ENCODE measurements at places on chromosomes 6 and 20.

DNA sequence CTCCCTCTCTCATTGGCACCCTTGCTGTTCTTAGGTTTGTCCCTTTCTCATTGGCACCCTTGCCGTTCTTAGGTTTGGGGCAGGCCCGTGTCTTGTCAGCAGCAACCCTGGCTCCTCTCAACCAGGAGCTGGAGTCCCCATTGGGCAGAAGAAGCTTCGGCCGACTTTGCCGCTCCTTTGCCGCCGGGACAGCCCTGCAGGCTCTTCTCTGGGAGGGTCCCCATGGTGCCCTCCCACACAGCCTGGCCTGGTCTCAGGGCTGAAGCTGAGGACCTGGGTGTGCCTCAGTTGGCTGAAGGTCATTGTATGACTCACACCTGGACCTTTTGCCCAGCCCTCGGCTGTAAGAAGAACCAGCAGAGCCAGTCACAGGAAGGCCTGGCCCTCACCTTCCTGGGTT, 59.6 kb downstream of the PPP1R14C start:
- DNase-seq, result no peak

DNA sequence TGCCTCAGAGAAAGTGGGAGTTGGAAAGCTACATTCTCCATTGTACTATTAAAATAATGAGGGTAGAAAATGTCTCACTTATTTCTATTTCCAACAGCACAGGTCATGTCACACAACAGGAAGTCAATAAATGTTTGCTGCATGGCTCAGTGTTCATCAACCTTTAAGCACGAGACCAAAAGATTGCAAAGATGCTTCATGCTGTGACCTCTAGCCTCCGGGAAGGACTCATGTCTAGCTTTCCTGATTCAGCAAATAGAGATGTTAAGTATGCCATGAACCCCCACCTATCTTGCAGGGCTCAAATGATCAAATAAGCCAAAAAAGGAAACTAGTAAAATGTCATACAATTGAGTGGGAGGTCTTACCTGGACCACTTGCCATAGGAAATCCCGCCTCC, 57.4 kb downstream of the NCOA6 start:
- DNase-seq, result no peak

DNA sequence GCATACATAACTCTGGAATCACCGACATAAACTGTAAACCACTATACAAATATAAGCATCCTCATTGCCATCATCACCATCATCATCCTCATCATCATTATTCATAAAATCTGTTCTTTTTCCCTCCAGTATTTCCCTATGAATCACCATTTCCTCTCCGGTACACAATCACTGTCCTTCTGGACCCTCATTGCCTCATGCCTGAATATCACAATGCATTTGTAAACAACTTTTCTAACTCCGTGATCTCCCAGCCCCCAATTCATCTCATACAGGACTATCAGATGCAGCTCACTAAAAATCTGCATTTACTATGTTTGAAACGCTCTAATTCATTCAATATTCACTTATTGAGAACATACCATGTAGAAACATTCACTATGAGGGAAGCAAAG, 339.7 kb downstream of the TBC1D32 start:
- no peak for DNase-seq

DNA sequence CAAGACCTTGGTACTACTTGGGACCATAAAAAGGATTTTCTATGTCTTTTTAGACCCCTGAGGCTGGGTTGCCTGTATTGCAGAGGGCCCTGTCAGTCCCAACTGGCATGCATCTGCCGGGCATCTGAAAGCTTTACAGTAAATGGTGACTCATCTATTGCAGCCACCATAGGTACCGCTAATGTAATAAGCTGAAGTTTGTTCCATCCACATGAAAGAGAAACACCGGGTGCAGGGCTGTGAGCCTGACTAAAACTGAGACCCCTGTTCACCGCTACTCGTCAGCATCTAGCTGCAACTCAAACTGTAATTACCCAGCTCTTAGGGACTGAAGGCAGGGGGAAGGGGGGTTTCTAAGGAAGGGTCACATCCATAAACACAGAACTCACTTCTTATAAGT, 49.5 kb downstream of the TRERF1 start:
- no peak for DNase-seq

- DNase-seq, result no peak
Measured at GRCh38 chr6:16722630-16723029, 38.6 kb downstream of the ATXN1 start.

All from urothelium cell line (cell line).